ENCODE measurements at places on chromosomes 12 and 14. TPM values are rescaled to one million over a fixed set of nuclear protein-coding genes. Genes with fewer than 3 reads are reported as not detected.

- no peak for DNase-seq
- no peaks in the 10 kb centered on the region for H3K4me1 ChIP-seq
- H3K27me3 ChIP-seq, result no peaks in the 10 kb centered on the region
These were observed 8.2 kb upstream of the MIS18BP1 start for GRCh38 chr14:45261209-45261608.

DNA sequence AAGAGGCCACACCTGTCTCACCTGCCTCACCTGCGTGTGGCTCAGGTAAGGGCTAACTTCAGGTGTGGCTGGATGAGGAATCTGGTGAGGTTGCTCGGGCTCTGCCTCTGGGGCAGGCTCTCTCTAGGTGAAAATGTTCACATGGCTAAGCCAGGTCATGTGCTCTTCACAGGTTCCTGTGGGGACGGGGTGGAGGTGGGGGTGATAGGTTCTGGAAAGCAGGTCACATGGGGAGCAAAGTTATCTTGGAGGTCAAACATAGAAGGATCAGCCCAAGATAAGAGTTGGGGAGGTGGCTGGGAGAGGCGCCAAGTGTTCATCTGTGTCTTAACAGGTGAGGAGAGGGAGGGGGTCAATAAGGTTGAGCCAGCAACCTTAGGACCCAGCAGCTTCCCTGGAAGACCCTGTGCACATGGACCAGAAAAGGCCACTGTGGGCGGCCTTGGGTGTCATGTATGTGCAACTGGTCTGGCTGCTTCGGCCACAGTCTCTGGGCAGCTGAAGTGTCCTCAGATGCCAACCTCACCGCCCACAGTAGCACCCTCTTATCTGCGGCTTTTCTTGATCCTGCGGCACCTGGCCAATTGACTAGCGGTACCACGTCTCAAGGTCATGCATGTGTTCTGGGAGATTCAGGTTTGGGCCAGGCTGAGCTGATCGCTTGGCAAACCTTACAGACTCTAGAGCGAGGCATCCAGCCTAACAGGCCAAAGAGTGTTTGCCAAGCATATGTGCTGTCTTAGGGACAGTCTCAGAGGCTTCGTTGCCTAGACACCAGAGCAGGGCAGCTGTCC, 60.5 kb downstream of the CACNA1C start:
- no peaks in the 10 kb centered on the region for H3K27me3 ChIP-seq
- no peak for DNase-seq
- H3K27ac ChIP-seq, result no peak overlapping the region
- H3K36me3 ChIP-seq, result no peaks in the 10 kb centered on the region
- H3K4me3 ChIP-seq, result no peak overlapping the region

DNA sequence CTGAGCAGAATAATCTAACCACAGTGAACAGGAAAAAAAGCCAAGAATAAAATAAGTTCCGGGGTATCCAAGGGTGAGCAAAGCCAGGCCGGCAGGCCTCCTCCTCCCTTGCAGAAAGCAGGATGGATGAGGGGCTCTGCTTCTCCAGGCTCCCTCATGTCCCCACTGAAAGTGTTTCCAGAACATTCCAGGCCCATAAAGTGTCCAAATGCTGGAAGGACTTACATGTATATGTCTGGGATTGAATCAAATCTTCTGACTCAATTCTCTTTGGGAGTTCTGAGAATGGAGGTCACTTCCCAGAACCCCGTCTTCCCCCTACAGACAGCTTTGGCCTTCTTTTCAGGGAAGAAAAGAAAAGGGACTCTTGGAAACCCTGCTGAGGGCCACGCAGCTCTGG, 25.0 kb upstream of the BDKRB1 start:
- DNase-seq, result no peak
- no peak overlapping the region for H3K27ac ChIP-seq
- H3K4me3 ChIP-seq, result no peak overlapping the region
- no peaks in the 10 kb centered on the region for H3K27me3 ChIP-seq

GRCh38 chr14:33590891-33591630, 359.8 kb downstream of the EGLN3 start:
- H3K27me3 ChIP-seq, result no peaks in the 10 kb centered on the region
- H3K36me3 ChIP-seq, result no peaks in the 10 kb centered on the region
- no peak overlapping the region for H3K4me3 ChIP-seq

- no peaks in the 10 kb centered on the region for H3K4me1 ChIP-seq
- no peak overlapping the region for H3K4me3 ChIP-seq
- DNase-seq, result no peak
- H3K36me3 ChIP-seq, result no peaks in the 10 kb centered on the region
These were observed 909.4 kb upstream of the LRFN5 start for GRCh38 chr14:40697231-40697630.

GRCh38 chr12:116882742-116883141, 1.5 kb upstream of the HRK start:
- no peak overlapping the region for H3K27ac ChIP-seq
- no peaks in the 10 kb centered on the region for H3K36me3 ChIP-seq
- DNase-seq, result peak; percentile 45
- H3K4me1 ChIP-seq, result no peaks in the 10 kb centered on the region
- peaks cover 56% of the 10 kb centered on the region for H3K27me3 ChIP-seq

GRCh38 chr12:132444957-132445883, 44.7 kb upstream of the FBRSL1 start:
- no peak for DNase-seq
- no peaks in the 10 kb centered on the region for H3K36me3 ChIP-seq
- H3K27me3 ChIP-seq, result no peaks in the 10 kb centered on the region
- H3K4me1 ChIP-seq, result no peaks in the 10 kb centered on the region
- no peak overlapping the region for H3K27ac ChIP-seq

DNA sequence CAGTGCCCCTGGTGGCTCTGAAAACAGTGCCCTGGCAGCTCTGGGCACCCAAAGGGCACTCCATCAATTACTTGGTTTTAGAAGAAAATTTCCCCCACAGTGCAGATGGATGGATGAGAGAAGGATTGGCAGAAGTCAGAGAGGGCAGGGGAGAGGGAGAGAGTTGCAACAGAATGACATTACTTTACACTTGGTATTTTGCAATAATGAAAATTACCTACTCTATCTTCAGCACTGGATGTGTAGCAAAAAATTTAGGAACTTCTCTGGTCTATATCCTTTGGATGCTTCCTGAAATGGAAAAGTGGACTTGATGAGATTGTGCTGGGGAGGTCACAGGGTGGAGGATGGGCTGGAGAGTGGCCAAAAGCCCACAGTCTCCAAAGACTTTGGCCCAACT, 193.2 kb downstream of the CHST11 start:
- no peaks in the 10 kb centered on the region for H3K4me1 ChIP-seq
- DNase-seq, result no peak
- H3K36me3 ChIP-seq, result no peaks in the 10 kb centered on the region
- no peak overlapping the region for H3K4me3 ChIP-seq
- H3K27ac ChIP-seq, result no peak overlapping the region
- H3K27me3 ChIP-seq, result no peaks in the 10 kb centered on the region

GRCh38 chr12:18224745-18225144, 36.6 kb upstream of the PIK3C2G start:
- no peak overlapping the region for H3K4me3 ChIP-seq
- no peaks in the 10 kb centered on the region for H3K4me1 ChIP-seq
- H3K36me3 ChIP-seq, result no peaks in the 10 kb centered on the region

GRCh38 chr12:1758376-1758775, 62.0 kb upstream of the LRTM2 start:
- no peaks in the 10 kb centered on the region for H3K27me3 ChIP-seq
- H3K4me1 ChIP-seq, result peaks cover 11% of the 10 kb centered on the region
- DNase-seq, result no peak
- H3K4me3 ChIP-seq, result no peak overlapping the region

Gene FOXN4
- not detected for total RNA-seq

Gene CIROP
- total RNA-seq, result not detected

Gene BCL2L14
- not detected for total RNA-seq

Gene KRT83
- not detected for total RNA-seq

Gene ISCA2
- total RNA-seq, result 21.7 TPM

Gene PAPLN
- 3.1 TPM for total RNA-seq

All from endothelial cell of umbilical vein (primary cell).